T47D (cell line): ENCODE measurements at places on chromosomes 3 and 15.
A peak's percentile ranks its signal among the peaks of the same experiment; 100 is the strongest.

DNA sequence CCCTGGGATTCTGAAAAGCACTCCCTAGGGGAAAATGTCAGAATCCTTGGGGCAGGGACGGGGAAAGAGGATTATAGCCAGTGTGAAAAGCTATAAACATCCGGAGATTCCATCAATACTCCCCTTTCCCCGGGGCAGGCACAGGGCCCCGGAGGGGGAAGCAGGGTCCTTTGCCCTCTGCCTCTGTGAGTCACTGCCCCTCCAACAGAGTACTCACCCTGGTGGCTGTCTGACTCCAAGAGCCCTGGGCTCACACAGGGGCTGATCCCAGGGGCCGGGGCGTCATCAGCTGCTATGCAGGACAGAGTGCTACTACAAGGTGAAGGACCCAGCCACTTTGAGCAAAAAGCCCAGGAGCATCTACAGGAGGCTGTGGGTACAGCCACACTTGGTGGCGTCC is 133.0 kb upstream of the PRR20G start:
- DNase-seq, result peak; percentile 9

DNA sequence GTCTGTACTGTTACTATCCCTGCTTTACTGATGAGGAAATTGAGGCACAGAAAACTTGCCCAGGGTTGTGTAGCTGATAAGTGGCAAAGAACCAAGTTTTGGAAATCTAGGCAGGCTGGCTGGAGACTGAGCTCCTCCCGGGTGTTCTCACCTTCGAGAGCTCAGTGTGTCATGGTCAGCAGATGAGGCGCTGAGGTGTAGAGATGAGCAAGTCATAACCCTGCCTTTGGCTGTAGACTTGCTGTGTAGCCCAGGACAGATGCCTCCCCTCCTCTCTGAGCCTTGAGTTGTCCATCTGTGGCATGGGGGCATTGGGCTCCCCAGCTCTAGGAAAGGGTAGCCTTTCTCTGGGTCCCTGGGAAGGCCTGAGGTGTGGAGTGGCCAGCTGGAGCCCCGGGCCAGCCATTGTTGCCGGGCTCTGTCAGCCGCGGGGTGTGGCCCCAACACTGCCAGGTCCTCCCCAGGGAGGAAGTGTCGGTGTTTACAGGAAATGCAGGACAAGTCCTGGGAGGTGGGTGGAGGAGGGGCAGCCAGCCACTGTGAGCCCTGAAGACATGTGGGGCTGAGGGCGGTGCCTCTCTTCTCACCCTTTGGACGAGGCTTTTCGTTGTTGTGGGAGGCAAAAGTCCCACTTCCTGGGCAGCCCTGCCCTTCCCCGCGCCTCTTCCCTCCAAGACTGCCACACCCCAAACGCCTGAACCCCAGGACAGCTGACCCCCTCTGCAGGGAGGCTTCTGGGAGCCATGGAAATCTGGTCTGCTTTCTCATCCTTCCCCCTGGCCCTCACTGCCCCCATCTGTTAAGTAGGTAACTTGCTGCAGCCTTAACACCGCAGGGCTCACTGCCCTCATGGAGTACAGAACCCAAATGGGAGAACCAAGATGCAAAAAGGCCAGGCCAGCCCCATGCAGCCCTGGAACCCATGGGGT is 29.1 kb downstream of the FGD5 start:
- peak; percentile 50 for DNase-seq

DNA sequence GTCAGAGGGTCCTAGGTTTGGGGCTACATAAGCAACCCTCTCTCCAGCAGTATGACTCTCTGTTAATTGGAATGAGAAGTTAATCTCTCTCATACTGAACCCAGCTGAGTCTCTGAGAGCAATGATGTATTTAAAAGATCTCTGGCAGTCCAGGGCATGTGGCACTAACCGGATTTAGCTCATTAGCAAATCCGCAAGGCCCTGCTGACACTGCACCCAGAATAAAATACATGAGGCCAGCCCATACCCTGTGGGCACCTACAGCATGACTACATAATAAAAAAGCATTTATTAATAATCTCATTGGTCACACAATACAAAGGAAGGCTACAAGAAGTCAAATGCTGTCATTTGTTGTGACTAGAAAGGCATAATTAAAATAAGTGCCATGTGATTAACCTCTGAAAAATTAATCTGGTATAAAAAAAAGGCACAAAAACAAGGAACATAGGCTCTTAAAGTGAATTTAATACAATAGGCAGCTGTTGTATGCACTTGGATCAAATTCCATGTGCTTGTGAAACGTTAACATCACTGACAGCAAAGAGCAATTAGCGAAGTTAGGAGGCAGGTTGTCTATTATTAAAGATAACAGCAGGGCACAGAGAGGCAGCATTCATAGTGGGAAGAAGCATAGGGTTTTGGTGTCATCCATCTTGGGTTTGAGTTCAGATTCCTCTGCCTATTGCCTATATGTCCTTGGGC is 381.2 kb downstream of the WDR72 start:
- no peak for DNase-seq

GRCh38 chr3:113954091-113954685 is 6.4 kb downstream of the ZDHHC23 start:
- no peak for DNase-seq

- DNase-seq, result no peak
These were observed 46.2 kb downstream of the NEK11 start for GRCh38 chr3:131072845-131073244.

GRCh38 chr3:178436773-178437172 is 99.5 kb upstream of the KCNMB2 start:
- peak; percentile 31 for DNase-seq

GRCh38 chr3:188207941-188208515 is 54.1 kb downstream of the LPP start:
- no peak for DNase-seq

GRCh38 chr3:134652409-134652831 is 1.6 kb upstream of the KY start:
- no peak for DNase-seq

GRCh38 chr3:118436697-118437262 is 597.9 kb downstream of the IGSF11 start:
- DNase-seq, result no peak

- no peak for DNase-seq
These were observed 377.0 kb downstream of the PLCL2 start for GRCh38 chr3:17261627-17262369.

DNA sequence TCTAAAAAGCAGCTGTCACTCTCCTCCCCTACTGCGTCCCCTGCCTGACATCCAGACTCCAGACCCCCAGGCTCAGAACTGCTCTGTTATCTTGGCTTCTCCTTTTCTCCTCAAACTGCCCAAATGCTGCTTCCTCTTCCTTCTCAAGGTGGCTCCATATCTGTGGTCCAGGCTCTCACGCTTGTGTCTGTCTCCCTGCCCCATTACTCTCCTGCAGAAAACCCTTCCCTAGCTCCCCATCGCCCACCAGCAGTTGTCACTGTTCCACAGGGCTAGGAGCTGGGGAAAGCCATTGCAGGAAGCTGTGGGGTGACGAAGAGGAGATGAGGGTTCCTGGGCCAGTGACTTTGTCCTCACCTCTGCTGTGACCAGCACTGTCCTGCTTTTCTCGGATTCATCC is 30.7 kb upstream of the CGNL1 start:
- DNase-seq, result no peak

DNA sequence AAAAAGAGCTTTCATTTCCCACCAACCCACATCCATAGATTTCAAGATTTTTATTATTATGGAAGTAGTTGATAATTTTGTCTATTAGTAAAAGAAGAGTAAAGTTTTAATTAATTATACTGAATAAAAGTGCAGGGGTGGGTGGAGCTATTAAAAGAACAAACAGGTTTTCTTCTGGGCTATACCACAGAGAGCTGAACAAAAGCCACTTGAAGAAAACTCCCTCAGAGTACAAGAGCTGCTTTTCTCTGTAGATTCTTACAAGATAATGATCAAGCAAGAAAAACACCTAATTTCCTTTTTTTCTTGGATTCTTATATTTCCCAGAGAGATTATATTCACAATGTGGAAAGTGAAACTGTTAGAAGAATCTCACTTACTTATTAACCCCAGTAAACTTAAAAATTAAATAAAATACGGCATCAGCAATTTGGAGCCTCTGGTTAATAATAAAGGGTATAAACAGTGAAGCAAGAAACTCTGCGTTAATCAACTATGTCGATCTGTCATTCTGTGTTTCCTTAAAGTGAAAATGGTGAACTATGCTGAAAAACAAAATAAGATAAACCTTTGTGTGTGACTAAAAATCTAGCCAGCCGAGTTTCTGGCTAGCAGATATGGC is 84.9 kb downstream of the THBS1 start:
- DNase-seq, result no peak

GRCh38 chr15:90598031-90598577 is 68.4 kb downstream of the CRTC3 start:
- no peak for DNase-seq

DNA sequence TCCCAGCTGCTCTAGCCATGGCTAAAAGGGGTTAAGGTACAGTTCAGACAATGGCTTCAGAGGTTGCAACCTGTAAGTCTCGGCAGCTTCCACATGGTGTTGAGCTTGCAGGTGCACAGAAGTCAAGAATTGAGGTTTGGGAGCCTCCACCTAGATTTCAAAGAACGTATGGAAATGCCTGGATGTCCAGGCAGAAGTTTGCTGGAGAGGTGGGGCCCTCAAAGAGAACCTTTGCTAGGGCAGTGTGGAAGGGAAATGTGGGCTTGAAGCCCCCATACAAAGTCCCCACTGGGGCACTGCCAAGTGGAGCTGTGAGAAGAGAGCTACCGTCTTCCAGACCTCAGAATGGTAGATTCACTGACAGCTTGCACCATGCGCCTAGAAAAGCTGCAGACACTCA is 73.7 kb downstream of the STT3B start:
- no peak for DNase-seq

DNA sequence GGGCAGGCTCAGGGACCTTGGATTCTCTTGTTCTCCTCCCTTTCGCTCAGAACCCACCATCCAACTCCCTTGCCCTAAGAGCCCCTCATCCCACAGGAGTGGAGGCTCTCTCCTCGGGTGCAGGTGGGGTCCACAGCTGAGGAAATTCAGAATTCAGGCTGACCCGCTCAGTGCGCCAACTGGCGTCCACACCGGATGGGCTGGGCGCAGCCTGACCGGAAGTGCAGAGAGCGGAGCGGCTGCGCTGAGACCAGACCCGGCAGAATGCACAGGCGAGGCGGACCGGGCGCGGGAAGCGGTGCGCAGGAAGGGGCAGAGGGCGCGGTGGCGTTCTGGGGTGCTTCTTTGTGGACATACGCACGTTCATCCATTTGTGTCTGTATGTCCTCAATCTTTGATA is 210.4 kb upstream of the NDN start:
- DNase-seq, result no peak

DNA sequence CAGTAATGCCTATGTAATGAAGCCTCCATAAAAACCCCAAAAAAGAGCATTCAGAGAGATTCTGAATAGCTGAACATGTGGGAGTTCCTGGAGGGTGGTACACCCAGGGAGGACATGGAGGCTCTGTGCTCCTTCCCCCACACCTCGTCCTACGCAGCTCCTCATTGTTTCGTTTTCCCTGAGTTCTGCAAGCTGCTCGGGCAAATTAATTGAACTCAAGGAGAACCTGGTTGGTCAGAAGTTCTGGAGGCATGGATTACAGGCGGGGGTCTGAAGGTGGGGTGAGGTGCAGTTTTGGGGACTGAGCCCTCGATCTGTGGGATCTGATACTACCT is 142.2 kb downstream of the MYO9A start:
- DNase-seq, result no peak

DNA sequence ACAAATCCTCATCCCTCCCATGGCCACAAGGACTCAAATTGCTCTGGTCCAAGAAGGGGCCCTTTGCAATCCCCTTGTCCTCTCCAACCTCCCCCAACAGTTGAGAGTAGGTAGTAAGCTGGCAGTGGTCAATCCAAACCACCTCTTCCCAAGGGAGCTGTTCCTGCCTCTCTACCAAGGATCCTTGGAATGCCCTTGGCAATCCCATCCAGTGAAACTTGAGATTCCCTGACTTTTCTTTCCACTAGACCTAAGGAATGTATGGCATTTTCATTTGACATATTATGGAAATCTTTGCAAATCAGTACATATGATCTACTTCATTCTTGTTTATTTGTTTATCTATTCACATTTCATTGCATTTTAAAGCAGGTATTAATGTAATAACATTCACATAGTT is 4.8 kb upstream of the RBP2 start:
- no peak for DNase-seq

DNA sequence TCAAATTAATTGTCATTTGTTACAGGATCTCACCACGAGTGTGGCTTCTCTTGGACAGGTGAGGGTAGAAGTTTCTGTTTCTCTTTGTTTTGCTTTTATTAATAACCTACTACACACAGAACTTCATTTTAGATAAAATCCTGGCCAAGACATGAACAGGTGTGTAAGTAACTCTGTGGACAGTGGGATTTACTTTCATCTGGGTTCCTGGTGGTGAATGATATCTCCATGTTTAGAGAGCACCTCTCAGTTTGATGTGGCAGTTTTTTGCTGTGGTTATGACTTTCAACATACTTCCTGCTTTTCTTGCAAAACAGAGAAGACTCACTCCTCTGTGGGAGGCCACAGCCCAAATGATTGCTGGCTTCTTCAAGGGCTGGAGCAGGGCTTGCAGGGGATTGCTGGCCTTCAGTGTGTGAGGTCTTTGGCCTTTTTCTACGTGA is 71.1 kb upstream of the XCR1 start:
- DNase-seq, result no peak

GRCh38 chr3:193248848-193249468 is 7.9 kb downstream of the PLAAT1 start:
- DNase-seq, result no peak

GRCh38 chr3:116263842-116264545 is 181.3 kb downstream of the LSAMP start:
- DNase-seq, result no peak

DNA sequence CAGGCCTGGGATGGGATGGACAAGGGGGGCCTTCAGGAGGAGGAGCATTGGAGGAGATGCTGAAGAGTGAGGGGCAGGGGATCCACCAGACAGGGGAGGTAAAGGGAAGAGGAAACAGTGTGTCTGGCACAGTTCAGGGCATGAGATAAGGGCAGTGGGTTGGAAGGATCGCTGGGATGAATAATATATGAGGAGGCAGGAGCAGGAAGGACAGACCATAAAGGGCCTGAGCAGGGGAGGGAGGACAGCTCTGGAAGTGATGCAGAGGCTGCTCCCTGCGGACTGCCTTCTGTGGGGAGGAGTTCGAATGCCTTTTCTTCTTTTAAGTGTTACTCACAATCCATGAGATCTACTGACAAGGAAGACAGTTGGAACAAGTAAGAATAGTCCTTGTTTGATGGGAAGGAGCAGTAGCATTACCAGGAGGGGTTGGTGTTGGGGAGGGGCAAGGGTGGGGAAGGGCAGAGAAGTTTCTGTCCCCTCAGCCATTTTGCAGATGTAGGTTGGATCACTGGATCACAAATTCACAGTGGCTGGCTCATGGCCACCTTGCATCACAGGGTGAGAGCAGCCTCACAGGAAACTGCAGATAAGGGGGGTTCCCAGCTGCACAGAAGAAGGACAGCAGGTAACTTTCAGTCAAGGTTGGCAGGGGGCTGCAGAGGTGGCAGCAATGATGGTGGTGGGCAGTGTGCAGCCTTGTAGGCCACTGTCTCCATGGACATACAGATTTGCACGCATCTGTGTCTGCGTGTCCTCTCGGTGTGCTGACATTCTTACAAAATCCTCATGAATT is 91.9 kb upstream of the SNRPN start:
- DNase-seq, result peak; percentile 13
